Stimulated activated CD4-positive, alpha-beta T cell treated with anti-CD3 and anti-CD28 coated beads, Interleukin-4, amount 100 ng/mL, for 24 hours (primary cell): ENCODE measurements at places on chromosomes 1 and 21.
A peak's percentile ranks its signal among the peaks of the same experiment; 100 is the strongest.

GRCh38 chr21:26011292-26011940, 159.2 kb downstream of the APP start:
- no peak for DNase-seq

DNA sequence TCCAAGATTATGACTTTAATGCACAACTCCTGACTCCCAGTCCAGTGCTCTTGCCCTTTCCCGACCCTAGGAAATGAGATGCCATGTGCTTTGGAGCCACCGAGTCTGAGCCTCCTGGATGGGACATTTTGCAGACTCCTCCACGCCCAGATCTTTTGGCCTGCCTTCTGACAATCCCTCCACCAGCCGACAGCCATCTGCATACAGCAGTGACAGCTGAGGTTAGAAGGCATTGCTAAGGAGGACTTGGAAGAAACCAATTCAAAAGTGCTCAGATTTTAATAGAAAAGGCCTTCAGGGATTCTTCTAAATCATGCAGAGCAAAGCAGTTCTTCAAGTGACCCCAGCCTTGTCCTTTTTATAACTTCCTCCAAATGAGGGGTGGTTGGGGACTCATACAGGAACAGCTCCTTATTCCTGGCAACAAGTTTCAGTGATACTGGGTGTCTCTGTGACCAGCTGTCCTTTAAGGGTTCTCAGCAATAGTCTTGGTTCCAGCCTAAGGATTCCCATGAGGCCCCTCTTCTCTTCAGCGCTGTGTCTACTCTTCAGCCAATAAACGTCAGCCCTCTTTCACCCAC, 369.3 kb downstream of the PBX1 start:
- no peak for DNase-seq

- no peak for DNase-seq
Measured at GRCh38 chr1:58986996-58987767, 203.3 kb upstream of the JUN start.

- peak; percentile 54 for DNase-seq
Measured at GRCh38 chr1:27341525-27342252, at the start of gene SYTL1. Gene SYTL1, plus strand, starts transcription at chr1:27342022. Its CDS starts 3,313 bp downstream, at chr1:27345335.

DNA sequence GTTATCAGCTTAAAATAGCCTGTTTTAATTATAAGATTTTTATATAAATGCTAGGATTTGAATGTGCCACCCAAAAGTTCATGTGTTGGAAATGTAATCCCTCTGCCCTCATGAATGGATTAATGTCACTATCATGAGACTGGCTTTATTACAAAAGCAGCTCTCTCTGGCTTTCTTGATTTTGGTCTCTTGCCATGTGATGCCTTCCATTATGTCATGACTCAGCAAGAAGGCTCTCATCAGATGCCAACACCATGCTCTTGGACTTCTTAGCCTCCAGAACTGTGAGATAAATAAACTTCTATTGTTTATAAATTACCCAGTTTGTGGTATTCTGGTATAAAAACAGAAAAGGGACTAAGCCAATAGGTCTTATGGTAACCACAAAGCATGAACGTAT, 6.9 kb upstream of the PRSS38 start:
- DNase-seq: no peak

GRCh38 chr1:50666849-50667248, 243.6 kb upstream of the DMRTA2 start:
- DNase-seq: no peak

DNA sequence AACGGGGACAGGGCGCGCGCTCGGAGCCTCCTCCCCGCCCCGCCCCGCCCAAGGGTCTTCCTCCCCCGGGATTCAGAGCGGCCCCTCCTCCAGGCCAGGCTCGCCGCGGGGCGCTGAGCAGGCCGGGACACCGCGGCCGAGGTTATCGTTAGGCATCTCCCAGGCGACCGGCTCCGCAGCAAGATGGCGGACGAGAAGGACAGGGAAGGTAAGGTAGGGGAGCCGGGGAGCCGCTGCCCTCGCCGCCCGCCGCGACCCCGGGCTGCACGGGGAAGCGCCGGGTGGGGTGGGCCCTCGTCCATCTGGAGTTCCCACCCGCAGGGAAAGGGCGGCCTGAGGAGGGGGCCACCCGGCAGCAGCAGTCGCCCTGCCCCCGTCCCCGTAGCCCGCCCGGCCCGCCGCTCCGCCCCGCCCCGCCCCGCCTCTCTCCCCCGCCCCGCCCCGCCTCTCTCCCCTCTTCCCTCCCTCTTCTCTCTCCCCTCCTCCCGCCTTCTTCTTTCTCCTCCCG, 105.9 kb upstream of the HNRNPU start:
- DNase-seq: peak; percentile 71

DNA sequence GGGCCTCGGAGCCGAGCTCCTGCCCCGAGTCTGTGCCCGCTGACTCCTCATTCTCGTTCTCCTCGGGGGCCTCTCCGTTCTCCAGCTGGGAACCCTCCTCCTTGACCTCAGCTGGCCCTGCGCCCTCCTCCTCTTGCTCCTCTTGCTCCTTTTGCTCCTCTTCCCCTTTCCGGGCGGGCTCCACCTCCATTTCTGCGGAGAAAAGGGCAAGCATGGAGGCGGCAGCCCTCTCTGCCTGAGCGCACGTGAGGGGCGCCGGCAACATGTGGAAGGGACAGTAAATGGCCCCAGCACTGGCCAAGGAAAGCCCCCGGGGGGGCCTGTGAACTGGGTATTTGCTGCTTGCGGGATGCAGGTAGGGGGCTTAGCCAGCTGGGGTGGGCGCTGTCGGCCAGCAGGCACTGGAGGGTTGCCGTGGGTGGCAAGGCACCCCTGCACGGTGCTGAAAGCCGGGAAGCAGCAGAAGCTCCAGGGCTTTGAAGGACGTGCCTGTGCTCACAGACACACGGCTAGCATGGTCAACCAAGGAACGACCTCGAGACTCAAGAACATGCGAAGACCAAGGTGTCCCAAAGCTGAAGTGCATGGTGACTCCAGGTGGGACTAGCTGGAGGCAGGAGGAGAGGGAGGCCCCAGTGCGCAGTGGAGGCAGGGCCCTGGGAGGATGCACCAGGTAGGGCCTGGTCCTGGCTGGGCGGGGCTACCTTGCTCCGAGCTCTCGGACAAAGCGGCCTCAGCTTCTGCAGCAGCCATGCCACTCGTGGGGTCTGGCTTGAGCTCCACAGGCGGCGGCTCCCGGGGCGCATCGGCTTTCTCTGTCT, 30.7 kb downstream of the ZBTB17 start:
- DNase-seq: no peak
